SJCRH30 (cell line): ENCODE measurements at places on chromosomes 2 and 18. TPM values are rescaled to one million over a fixed set of nuclear protein-coding genes. Genes with fewer than 3 reads are reported as not detected.

Gene KYNU
- total RNA-seq: 0.02 TPM in 1 of 2 replicates, not detected in the other

Gene UGT1A3
- not detected in 2 replicates for total RNA-seq

Gene POLE4
- total RNA-seq: 67.0 and 74.5 TPM in 2 replicates

Gene PMS1
- 80.5 and 83.0 TPM in 2 replicates for total RNA-seq

Gene CENPA
- 50.2 and 52.9 TPM in 2 replicates for total RNA-seq

Gene FKBP7
- 42.6 and 48.4 TPM in 2 replicates for total RNA-seq

Gene CTAGE1
- not detected in 2 replicates for total RNA-seq

Gene PHLPP1
- 8.0 and 10.9 TPM in 2 replicates for total RNA-seq

Gene DYSF
- 13.9 and 15.2 TPM in 2 replicates for total RNA-seq

Gene KCNS3
- total RNA-seq: 90.2 and 98.4 TPM in 2 replicates

DNA sequence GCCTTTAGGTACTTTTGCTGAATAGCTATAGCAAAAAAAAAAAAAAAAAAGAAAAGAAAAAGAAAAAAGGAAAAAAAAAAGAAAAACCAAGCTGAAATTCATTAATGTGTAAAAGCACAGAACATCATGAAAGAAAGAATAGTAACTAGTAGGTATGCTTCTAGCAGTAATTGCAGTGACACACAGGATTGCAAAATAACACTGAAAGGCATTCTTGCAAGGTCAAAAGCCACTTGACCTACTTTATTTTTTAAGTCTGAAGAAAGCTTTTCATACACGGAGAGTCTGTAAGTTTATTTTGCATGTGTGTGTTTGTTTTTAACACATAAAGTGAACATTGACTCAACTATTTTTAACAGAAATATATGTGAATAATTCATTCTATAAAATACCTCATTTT is 54.4 kb downstream of the DOK6 start:
- DNase-seq: no peak

GRCh38 chr2:119592436-119592835 is 48.2 kb downstream of the CFAP221 start:
- no peak for DNase-seq

DNA sequence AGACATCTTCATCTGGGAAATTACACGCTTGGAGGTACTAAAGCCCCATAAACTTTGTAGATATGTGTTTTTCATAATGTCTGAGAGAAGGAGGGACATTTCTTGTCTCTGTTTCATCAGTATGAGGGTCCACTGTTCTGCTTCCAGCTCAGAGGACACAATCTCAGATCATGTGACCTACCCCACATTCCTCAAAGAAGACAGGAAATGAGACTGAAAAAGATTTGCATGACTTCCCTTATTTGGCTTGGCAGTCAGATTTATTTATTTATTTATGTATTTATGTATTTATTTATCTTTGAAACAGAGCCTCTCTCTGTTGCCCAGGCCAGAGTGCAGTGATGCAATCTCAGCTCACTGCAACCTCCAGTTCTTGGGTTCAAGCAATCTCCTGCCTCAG is 463.7 kb upstream of the RGPD4 start:
- DNase-seq: no peak

GRCh38 chr2:159163930-159164329 is 122.6 kb downstream of the WDSUB1 start:
- no peak for DNase-seq

- no peak for DNase-seq
These were observed 4.9 kb downstream of the HOXD3 start for GRCh38 chr2:176161825-176162626.

- DNase-seq: peak; percentile 7
These were observed 24.2 kb upstream of the CPO start for GRCh38 chr2:206915121-206915520.

GRCh38 chr2:170461889-170462288 is 253.2 kb upstream of the SP5 start:
- no peak for DNase-seq

DNA sequence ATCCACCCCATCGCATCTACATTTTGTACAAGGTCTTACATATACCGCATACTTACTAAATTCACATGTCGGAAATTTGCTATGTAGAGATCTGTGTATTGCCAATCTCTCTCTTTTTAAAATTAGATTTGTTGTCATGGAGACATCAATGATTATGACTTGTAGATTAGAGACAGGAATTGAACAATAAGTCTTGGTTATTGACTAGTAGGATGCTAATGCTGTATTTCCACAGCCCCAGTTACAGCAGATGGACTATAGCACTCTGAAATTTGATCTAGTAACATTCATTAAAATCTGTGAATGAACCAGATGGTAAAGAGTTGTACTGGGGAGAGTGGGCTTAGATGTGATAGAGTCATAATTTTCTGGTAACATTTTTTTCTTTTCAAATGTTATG is 805.7 kb downstream of the SLC4A3 start:
- no peak for DNase-seq

DNA sequence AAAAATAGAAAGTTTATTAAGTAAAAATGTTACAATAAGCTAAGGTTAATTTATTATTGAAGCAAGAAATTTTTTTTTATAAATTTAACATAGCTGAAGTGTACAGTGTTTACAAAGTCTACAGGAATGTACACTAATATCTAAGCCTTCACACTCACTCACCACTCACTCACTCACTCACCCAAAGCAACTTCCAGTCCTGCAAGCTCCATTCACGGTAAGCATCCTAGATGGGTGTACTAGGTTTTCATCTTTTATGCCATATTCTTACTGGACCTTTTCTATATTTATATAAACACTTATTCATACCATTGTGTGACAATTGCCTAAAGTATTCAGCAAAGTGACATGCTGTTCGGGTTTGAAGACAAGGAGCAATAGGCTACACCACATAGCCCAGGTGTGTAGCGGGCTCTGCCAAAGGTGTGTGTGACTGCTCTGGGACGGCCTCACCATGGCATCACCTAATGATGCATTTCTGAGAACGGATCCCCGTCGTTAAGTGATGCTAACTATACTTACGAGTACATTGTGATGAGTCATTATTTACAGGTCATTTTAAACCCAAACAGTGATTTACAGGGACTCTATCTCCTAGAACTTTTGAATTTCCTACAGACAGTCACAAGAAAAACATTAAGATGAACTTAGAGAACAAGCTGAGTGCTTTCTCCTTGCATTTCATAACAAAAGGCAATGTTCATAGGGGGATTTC is 76.3 kb upstream of the ID2 start:
- no peak for DNase-seq

- DNase-seq: no peak
These were observed 1429.1 kb downstream of the LRP1B start for GRCh38 chr2:140701726-140702125.

GRCh38 chr2:123993728-123994323 is 31.3 kb upstream of the CNTNAP5 start:
- peak; percentile 58 for DNase-seq

GRCh38 chr18:35971661-35972196 is 750 bp upstream of the RMP24 start:
- no peak for DNase-seq

DNA sequence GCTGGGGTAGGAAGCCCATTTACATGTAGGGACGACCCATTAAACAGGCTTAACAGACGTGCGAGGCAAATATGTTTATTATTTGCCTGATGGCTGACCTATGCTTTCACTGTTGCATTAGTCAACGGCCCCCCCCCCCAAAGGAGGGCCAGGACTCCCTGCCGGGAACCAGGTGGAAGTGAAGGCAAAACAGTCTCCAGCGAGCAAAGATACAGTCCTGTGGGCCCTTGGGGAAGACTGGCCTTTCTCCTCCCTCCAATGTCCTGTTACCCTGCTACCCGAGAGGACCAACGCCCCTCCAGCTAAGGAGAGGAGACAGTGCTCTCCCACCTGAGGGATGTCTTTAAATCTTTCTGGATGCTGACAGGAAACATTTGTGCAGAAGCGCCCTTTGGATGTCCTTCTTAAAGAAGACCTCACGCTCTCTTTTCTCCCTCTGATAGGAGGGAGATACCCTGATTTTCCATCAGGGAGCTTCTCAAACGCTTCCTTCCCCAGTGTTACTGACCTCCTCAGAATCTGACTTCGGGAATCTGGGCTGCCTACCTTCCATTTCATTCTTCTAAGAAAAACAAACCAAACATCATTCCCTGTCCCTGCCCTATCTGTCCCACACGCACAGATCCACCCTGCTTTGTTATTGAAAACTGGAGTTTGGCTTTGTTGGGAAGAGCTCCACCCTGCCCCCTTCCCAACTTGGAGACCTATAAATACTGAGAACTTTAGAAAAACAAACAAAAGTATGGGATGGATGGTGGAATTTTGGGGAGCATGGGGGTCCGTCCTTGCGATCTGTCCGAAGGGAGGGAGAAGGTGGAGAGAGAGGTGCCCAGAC is 135.9 kb upstream of the SIX3 start:
- DNase-seq: no peak

GRCh38 chr2:24588294-24588693 is 97.2 kb downstream of the NCOA1 start:
- no peak for DNase-seq

- DNase-seq: no peak
These were observed 47.0 kb downstream of the LANCL1 start for GRCh38 chr2:210429403-210430137.

DNA sequence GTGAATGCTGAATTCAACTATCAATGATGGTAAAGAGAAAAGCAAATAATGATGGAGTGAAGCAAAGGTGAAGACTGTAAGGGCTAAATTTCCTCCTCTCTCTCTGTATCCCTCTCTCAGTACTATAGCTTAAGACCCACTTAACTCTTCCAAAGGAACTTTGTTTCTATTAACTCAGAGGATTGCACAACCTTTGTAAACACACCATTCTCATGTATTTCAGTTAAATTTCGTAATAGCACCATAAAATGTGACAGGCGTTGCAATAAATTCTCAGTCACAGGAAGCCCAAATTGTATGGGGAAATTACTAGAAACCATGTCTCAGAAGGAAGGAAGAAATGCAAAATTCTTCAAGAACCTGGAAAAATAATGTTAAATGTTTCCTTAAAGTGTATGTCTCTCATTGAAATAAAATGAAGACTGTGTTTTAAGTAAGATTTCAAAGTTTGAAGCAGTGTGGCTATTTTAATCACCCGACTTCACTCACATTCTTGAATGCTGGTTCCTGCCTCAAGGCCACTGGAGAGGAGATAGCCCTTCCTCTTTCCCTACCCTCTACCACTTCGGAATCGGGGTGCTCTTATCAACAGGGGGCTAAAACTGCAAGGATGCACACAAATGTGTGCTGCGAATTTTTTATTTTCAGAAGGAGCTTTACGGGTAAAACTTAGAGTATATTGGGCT is 112.1 kb downstream of the FTCDNL1 start:
- no peak for DNase-seq

- no peak for DNase-seq
These were observed 30.7 kb downstream of the METTL8 start for GRCh38 chr2:171402906-171403580.

DNA sequence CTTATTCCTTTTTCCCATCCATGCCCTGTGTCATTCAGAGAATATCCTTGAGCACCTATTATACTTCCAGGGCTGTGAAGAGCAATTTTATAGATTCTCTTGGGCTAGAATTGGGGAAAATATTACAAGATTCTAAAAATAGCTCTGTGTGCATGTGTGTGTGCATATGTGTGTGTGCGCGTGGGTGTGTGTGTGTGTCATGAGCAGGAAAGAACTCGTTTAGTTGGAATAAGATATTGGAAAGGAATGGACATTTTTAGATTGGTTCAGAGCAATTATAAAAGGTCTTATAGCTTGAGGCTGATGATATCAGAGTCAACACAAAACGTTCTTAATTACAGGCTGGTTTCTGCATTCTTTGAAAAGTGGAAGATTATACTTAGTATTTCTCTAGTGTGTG is 212.1 kb upstream of the COPS8 start:
- peak; percentile 38 for DNase-seq

GRCh38 chr18:11219571-11219970 is 70.2 kb upstream of the PIEZO2 start:
- DNase-seq: no peak

GRCh38 chr2:64371727-64372126 is 82.2 kb upstream of the LGALSL start:
- no peak for DNase-seq

DNA sequence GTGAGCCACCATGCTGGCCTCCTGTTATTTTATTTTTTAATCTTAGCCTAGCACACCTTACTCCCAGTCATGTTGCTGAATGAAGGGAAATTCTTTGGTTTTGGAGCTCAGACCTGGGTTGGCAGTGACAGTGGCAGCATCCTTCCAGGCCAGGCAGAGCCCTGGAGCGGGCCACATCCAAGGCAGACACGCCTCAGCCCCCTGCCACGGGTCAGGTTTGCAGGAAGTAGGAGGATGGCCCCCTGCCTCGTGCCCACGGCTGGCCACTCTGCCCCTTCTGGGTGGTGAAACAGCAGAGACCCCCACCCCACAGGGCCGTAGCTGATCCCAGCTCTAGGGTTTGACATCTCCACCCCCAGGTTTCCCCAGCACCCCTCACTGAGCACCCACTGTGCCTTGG is 11.7 kb downstream of the EFHD1 start:
- DNase-seq: no peak

DNA sequence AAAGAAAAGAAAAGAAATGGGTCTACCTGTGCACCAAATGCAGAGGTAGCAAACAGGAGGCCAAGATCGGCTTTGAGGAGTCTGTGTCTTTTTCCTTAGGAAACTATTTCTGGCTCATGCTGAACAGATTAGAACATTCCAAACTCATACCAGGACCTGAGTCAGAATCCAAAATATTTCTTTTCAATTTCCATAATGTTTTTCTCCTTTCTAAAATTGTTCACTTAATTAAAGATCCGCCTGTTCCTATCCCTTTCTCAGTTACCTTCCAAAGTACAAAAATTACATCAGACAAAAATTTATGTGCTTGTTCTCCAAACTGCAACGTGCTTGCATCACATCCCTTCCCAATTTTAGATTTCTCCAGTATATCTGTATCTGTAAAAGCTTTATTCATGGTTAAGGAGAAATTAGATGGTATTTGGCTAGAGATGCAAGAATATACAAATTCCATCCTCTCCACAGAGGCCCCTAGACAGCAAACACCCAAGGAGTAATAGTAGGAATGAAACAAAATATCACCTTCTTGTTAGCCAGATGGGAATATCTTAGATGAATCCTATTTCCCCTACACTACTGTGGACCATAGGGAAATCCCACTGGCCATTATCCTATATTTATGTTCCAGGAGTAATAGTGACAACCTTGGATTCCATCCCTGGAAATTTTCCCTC is 130.6 kb downstream of the LNPK start:
- no peak for DNase-seq
